Activated CD8-positive, alpha-beta memory T cell treated with anti-CD3 and anti-CD28 coated beads for 48 hours (primary cell): ENCODE measurements at places on chromosomes 1 and 21.
A peak's percentile ranks its signal among the peaks of the same experiment; 100 is the strongest.

DNA sequence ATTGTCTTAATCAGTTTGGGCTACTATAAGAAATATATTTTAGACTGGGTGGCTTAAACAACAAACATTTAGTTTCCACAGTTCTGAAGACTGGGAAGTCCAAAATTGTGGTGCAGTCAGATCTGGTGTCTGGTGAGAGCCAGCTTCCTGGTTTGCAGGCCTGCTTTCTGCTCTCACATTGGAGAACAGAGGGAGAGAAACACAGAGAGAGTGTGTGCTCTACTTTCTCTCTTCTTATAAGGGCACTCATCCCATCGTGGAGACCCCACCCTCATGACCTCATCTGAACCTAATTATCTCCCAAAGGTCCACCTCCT is 4.1 kb downstream of the LEPR start:
- no peak for DNase-seq

- DNase-seq = no peak
These were observed 15.3 kb downstream of the CASZ1 start for GRCh38 chr1:10781137-10781536.

GRCh38 chr1:181855380-181855779 is 206.1 kb downstream of the ZNF648 start:
- DNase-seq = no peak

- no peak for DNase-seq
These were observed 279.9 kb upstream of the ADAMTS5 start for GRCh38 chr21:27246741-27247140.

GRCh38 chr1:209617755-209618154 is 34.2 kb downstream of the CAMK1G start:
- no peak for DNase-seq

DNA sequence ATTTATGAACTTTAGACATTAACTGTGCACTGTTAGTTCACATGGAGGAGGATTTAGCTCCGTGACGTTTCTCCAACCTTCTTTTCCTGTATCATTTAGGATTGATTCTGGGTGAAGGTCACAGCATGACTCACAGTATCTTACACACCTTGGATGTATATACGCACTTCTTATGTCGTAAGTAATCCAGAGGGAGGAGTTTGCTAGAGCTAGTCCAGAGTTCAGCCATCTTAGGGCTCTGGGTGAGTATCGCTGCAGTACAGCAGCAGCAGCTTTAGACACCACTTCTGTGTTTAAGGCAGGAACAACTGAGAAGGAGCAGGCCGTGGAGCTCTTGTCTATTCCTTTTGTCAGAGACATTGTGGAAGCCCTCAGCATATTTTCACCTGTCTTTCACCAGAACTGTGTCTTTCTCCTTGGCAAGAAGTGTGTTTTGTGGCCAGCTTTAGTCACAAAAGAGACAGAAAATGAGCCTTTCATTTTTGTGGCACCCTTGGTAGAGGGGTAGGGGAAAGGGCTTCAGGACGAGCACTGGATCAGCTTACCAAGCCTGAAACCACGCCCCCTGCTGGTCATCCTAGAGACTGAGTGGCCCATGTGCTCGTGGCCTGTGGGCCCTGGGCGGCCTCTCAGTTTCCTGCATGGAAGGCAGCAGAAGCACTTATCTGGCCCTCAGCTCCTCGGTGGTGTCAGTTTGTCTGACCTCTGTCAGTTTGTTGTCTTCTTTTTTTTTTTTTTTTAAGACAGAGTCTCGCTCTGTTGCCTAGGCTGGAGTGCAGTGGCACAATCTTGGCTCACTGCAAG is 64.0 kb downstream of the ADARB1 start:
- peak; percentile 65 for DNase-seq

- DNase-seq = no peak
These were observed 88.9 kb downstream of the PIK3R3 start for GRCh38 chr1:46043458-46044017.

GRCh38 chr1:34784751-34785221 is 3.8 kb downstream of the GJB3 start:
- no peak for DNase-seq

DNA sequence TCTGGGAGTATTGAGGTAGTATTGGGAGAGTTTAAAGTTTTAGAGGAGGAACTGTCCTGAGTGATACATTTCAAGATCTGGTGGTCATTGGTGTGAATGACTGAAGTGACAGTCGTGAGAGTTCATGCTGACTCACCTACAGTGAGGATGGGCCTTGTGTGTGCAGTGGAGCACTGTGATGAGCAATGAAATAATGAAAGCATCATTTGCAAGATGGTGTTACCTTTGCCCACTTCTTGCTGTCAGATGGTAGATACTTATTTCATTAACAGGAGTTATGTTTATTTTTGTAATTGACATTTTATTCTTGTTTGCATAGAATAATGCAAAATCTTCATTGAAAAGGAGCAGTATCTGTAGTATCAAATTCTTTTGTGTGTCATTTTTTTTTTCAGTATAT is 29.0 kb downstream of the POU2F1 start:
- no peak for DNase-seq

- DNase-seq = no peak
These were observed 178.6 kb downstream of the ZP4 start for GRCh38 chr1:237712082-237712481.

GRCh38 chr1:197024460-197024859 is 42.6 kb downstream of the F13B start:
- no peak for DNase-seq

GRCh38 chr1:34851431-34852105 is 8.0 kb downstream of the SMIM12 start:
- DNase-seq = no peak

GRCh38 chr1:157131281-157131680 is 6.9 kb downstream of the ETV3 start:
- no peak for DNase-seq

- DNase-seq = no peak
These were observed 4.7 kb downstream of the ADGRB2 start for GRCh38 chr1:31759298-31760023.

- DNase-seq = no peak
These were observed 7.3 kb upstream of the APP start for GRCh38 chr21:26177746-26178426.

- DNase-seq = no peak
These were observed 378.1 kb downstream of the LMO4 start for GRCh38 chr1:87706779-87707228.

GRCh38 chr1:9352377-9353134 is 59.9 kb downstream of the SPSB1 start:
- no peak for DNase-seq

DNA sequence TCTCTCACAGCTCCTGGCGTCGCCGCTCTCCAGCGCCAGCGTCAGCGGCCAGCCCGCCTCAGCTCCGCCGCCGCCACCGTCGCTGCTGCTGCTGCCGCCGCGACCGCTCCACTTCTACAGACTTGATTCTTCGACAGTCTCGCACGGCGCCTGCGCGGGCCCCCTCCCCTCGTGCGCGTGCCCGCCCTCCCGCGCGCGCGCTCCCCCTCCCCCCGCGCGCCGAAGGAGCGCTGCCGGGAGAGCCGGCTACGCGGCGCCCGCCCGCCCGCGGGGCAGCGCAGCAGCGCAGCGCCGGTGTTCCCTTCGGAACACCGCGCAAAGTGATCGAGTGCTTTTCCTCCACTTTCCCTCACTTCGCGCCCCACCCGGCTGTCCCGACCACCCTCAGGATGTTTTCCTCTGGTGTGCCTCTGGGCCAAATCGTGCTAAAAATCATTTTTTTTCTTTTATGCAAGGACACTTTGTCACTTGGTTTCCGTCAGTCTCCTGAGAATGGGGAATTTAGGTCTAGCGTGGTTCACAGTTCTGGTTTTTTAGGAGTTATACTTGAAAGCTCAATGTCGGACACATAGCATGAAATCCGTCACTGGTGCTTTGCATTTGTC is at the start of gene IRF2BP2:
Gene IRF2BP2 (minus strand): TSS at position 118 of the 605 bp plus-strand sequence. CDS start 684 bp downstream, outside the sequence.
- peak; percentile 71 for DNase-seq

- DNase-seq = no peak
These were observed 802.8 kb upstream of the CXADR start for GRCh38 chr21:16709866-16710550.
